Thoracic aorta (tissue), 2 donors: ENCODE measurements at places on chromosomes 11 and 22. TPM values are rescaled to one million over a fixed set of nuclear protein-coding genes. Genes with fewer than 3 reads are reported as not detected.

Gene APOBEC3B
- 0.42 TPM for total RNA-seq

Gene BCO2
- 7.2 TPM for total RNA-seq

Gene WT1
- total RNA-seq: 1.1 TPM

Gene CSNK2A3
- 1.1 TPM for total RNA-seq

Gene MUC5AC
- 45.9 TPM for total RNA-seq

Gene MRPL21
- 16.7 TPM for total RNA-seq

Gene SEZ6L
- 0.21 TPM for total RNA-seq

Gene LUZP2
- 0.41 TPM for total RNA-seq

DNA sequence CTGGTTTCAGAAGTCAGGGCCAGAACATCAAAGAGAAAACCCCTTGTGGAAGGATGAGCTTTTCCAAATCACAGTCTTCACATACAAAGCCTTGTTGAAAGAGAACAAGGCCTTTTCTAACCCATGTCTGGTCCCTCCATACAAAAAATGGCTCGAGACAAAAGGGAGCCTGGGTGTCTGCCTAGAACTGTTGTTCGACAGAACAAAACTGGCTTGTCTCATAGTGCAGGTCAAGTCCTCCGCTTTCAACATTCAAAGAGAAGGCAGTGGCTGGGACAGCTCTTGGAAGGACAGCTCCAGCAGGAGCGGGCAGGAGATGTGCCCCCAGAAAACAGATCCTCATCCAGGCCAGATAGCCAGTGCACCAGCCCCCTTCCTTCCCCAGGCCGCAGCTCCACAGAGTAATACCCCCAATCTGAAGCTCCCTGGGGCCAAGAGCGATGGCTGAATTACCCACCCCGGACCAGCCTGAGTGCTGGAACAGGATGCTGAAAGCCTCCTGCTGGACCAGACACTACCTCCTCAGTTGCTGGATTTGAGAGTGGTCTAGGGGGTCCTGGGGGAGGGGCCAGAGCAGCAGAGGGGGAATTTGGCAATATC is 27.6 kb downstream of the USH1C start:
- no peak for DNase-seq

- no peak for DNase-seq
Measured at GRCh38 chr11:61114913-61115312, 12.6 kb downstream of the CD5 start.

DNA sequence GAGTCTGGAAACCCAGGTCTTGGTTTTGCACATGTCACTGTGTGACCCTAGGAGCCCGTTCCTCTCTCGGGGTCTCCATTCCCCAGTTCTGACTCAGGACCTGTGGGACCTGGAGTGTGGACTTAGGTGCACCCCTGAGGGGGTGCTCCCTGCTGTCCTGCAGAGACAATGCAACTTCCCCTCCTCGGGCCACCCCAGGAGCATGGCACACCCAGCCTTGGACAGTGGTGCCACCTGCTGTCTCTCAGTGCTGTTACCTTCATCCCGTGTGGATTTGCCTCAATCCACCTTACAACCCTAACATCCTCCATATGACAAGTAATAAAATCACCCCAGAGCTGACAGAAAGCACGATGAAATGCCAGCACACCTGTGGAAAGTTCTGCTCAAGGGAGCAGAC is 27.5 kb upstream of the CRYBB3 start:
- DNase-seq: no peak

DNA sequence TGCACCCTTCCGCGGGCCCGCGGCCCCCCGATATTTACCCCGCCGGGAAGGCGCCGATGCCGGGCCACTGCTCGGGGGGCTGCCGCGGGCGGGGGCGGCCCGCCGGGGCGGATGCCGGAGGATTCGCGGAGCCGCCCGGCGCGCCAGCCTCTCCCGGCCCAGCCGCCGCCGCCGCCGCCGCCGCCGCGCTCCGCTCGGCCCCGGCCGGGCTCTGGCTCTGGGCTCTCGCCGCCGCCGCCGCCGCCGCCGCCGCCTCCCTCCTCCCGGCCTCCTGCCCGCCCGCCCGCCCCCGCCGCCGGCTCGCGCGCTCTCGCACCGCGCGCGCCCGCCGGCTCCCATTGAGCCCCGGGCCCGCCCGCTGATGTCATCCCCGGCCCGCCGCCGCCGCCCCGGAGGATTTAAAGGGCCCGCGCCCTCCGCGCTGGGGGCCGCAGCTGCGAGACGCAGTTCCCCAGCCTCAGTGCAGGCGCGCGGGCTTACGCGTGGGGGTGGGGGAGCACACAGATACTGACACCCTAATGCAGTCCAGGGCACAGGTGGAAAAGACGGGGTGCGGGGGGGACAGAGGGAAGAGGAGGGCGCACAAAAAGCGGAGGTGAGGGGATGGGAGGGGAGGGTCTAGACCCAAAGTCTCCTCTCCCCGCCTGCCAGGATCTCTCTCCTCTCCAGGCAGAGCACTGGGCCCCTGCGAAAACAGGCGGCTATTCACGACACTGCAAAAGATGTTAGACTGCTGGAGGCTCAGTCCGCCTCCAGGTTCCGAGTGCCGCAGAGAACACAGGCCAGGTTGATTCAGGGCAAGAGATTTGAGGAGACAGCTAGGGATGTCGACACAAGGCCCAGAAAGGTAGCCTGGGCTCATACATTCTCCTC is at the start of gene CSNK1E:
TSS of gene CSNK1E (minus strand) at position 312 of the 873 bp plus-strand sequence. CDS start 3,276 bp downstream, outside the sequence.
- peak; percentile 36 for DNase-seq

GRCh38 chr11:15146271-15147003 is 31.7 kb downstream of the INSC start:
- DNase-seq: no peak

DNA sequence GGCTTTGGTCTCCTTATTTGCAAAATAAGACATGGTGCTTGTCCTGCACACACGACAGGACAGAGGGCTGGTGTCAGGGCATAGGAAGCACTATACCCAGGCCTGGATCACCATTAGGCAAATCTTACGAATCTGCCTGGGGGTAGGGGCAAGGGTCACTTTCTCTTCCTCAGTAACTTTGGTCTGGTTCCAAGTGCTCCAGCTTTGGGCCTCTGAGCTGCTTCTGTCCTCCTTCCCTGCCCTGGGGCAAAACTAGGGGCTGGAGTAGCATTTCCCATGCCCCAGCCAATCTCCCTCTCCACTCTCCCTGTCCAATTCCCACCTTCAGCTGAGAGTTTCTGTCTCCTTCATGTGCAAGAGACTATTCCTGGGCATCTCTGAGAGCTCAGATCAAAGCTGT is 123.7 kb upstream of the NECTIN1 start:
- no peak for DNase-seq

DNA sequence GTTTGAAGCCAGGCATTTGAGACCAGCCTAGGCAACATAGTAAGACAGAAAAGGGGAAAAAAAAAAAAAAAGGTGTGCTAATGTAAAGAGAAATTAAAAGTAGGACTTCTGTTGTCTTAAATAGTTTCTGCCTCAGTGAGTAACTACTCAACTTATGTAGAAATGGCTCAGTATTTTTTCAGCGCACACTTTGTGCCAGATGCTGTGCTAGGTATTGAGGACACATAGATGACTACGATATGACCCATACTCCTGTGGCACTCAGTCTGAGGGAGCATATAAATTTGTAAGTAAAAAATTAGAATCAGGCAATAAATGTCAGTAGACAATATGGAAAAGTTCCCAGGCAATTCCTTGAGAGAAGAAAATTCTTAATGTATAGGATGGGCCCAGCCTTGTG is 93.9 kb downstream of the YAP1 start:
- DNase-seq: no peak

GRCh38 chr11:121420398-121420797 is 31.7 kb upstream of the SORL1 start:
- no peak for DNase-seq

DNA sequence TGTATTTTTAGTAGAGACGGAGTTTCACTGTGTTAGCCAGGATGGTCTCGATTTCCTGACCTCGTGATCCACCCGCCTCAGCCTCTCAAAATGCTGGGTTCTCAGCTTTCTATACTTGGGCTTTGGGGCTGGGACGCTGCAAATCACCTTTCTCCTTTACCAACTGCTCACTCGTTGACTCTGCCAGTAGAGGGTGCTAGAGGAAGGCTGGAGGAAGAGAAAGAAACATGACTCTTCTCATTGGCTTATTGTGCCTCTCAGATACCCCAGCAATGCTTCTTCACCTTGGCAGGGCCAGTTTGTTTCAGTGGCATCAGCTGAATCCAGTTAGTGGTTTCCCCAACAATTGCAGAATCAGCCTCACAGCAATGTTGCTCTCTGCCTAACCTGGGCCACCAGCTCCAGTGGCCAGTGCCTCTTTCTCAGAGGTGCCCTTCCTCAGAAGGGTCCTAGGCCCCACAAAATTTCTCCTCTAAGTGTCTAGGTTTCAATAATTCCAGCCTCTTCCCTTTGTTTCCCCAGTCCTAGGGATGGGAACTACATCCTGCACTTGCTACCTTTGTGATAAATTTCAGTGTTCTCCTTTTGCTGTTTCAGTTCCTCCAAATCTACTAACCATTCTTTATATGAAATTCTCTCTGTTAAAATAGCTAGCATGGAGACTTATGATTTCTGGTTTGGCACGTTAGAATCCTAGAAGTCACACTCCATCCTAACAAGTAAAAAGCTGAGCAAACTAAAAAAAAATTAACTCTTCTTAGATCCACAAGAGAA is 71.5 kb upstream of the VSTM5 start:
- no peak for DNase-seq

GRCh38 chr11:19546325-19546724 is 166.3 kb upstream of the NAV2 start:
- no peak for DNase-seq

GRCh38 chr11:2412323-2412722 is 11.8 kb downstream of the TSSC4 start:
- no peak for DNase-seq

DNA sequence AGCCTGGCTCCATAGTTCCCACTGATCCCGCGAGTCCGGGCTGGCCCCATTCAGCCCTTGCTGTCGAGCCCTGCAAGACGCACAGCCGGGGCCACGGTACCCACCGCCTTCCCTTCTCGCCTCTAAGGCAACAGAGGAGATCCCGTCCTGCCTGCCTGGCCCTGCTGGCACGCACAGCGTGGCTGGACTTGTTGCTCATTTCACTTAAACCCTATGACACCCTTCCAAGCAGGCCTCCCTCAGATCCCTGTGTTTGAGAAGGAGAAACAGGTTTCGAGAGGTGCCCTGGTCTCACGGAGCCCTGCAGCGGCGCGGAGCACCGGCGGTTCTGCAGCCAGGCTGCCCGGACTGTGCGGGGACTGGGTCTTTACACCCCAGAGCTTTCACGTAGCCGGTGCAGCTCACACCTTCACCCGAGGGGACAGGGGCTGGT is 1048.4 kb downstream of the BRD1 start:
- DNase-seq: no peak

GRCh38 chr11:8714622-8715225 is 32.1 kb downstream of the RPL27A start:
- no peak for DNase-seq

GRCh38 chr22:35995348-35995747 is 33.3 kb downstream of the RBFOX2 start:
- DNase-seq: no peak
